ENCODE measurements at places on chromosomes 7 and 10.

DNA sequence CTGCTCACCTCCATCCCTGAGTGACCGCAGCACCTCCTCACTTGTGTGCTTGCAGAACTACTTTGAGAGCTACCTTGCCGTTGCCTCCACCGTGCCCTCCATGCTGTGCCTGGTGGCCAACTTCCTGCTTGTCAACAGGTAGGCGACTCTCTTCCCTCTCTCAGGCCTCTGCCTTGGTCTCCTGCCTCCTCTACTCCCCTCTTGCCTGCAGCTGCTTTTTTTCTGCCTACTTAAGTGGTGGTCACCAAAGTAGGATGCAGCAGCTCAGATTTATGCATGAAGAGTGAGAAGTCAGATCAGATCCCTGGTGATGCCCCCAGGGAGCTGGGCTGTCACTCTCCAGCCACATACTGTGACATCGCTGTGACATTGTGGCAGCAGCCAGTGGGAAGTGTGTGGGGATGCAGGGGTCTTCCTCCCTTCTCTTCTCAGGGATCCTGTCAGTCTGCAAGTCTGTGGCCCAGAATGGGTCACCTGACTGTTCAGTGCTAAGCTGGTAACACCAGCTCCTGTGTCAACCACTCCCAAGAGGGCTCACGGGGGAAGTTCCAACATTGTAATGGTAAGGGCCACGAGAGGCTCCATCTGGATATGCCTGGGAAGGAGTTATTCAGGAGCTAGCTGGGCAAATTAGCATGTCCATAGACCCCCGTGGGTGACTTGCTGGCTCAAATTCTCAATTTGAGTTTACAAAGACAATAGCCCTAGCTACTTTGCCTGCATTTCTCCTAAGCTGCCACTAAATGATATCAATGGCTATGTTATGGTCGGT, 25.3 kb downstream of the SLC29A3 start:
- no peak for DNase-seq

- no peak for DNase-seq
Observed at GRCh38 chr7:48114115-48114514, 25.1 kb downstream of the UPP1 start.

DNA sequence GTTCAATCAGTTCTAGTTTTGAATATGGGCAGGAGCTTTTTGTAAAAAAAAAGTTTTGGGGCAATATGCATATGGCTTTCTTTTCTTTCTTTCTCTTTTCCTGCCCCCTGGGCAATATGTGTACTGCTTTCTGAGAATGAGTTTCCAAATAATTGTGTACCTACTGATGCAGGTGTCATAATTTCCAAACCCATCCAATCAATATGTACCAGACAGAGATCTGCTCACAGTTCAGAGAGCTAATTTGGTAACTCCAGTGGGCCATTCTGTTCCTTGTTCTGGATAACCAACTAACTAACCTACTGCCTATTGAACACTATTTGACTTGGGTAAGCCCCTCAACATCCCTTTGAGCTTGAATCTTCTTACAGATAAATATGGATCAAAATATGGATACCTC, 32.6 kb downstream of the HHEX start:
- no peak for DNase-seq

- DNase-seq = no peak
Observed at GRCh38 chr7:21538936-21539495, 3.8 kb upstream of the DNAH11 start.

DNA sequence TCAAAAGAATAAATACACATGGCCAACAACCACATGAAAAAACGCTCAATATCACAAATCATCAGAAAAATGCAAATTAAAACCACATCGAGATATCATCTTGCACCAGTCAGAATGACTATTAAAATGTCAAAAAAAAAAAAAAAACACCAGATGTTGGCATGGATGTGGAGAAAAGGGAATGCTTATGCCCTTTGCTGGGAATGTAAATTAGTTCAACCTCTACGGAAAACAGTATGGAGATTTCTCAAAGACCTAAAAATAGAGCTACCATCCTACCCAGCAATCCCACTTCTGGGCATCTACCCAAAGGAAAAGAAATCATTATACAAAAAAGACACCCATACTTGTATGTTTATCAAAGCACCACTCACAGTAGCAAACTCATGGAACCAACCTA, 45.0 kb upstream of the DIP2C start:
- DNase-seq = no peak

DNA sequence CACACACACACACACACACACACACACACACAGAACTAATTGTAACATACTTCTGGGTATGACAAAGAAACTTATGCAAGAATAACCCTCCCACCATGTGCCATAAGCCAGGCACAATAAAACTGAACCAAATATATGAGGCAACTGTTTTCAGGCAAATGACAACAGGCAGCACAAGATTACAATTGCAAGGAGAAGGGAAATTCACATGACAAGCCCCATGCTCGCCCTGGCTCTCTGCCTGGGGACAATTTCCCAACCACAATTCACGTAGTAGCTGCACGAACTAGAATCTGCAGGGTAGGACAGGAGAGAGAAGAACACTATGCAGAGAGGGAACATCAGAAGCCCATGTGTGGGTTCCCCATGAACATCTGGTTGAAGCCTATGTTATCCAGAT, 143.3 kb downstream of the CALN1 start:
- DNase-seq = no peak

GRCh38 chr10:123906884-123907652, 15.5 kb upstream of the CPXM2 start:
- no peak for DNase-seq

- no peak for DNase-seq
Observed at GRCh38 chr10:102065561-102066398, 631 bp downstream of the HPS6 start.

DNA sequence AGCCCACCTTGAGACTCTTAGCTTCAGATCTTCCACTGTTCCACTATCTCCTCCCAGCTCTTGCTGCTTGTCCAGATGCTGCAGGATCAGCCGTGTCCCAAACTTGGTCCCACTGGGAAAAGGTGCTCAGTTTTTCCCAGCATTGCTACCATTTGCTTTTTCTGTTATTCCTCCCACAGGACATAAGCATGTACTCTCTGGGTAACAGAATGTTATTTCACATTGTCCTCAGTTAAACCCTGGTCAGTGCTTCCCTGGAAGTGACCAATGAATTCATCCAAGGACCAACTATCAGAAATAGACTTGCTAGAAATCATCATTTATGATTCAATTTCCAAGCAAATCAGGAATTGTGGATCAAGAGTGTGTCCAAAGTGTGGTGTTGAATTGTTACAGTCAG, 179.2 kb upstream of the ZNF32 start:
- DNase-seq = no peak

DNA sequence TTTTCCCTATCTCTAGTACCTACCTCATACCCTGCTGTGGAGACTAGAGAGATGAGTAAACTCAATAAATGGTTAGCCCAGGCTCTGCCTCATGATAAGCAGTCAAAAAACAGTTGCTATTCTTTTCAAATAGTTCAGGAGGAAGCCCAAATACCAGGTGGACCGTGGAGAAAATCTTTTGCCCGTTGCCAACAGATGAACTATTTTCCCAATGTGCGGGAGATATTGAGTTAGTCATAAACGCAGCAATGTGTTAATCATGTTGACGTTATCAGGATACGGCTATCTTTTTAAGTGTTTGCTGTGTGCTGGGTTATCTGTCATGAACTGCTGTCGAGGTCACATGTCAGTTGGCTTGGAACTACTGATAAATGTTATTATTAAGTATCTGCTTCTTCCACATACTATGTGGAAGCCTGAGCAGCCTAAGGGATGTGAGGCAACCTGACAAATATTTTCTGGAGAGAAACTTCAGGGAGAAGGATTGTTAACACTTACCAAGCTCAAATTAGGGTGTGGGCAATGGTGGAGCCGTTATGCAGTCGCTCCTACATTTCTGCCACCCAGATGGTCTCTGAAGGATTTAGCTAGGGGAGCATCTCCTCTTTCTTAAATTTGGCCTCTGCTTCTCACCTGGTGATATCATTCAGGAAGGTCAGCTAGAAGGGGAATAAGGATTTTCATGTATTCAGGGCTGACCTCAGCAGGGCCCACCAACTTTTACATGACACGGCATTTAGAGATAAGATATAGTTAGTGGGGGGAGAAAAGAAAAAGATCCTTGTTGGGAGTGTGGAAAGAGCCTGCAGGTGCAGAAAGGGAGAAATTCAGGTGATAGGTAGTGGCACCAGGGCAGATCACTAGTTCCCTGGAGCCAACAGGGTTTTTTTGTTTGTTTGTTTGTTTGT, 33.5 kb upstream of the SLC26A3 start:
- DNase-seq = no peak

- DNase-seq = no peak
Observed at GRCh38 chr10:29807163-29807806, 172.5 kb upstream of the SVIL start.

DNA sequence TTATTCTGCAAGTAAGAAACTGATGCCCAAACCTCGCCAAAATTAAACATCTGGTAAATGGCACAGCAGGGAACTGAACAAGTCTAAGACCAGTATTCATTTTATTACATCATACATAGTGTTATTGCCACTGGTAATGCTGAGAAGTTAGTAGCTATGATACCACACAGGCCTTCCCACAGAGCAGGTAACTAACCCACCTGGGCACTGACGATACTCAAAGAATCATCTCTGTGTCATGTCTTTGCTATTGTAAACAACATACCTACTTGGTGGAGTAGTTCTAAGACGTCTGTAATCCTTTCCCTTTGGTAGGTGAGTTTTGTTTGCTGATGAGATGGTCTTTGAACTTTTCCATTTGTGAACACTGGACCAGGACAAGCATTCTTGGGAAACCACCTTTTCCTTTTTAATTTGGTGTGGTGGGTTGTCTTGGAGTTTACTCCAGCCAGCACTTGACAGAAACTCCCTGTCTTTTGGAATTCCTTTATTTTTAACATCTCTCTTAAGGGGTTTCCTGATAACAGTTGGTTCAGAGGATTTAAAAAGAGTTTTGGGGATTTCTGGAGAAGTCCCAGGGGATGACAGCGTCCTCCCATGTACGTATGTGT, 40.9 kb downstream of the PDSS1 start:
- no peak for DNase-seq

GRCh38 chr7:88046839-88047573, 113.0 kb downstream of the ADAM22 start:
- no peak for DNase-seq
